Ureter (tissue), 1 donor: ENCODE measurements at places on chromosomes 7 and 10. TPM values are rescaled to one million over a fixed set of nuclear protein-coding genes. Genes with fewer than 3 reads are reported as not detected.
A peak's percentile ranks its signal among the peaks of the same experiment; 100 is the strongest.

- DNase-seq: no peak
These were observed 66.1 kb downstream of the SAMD9 start for GRCh38 chr7:93051660-93052059.

GRCh38 chr10:73910401-73910763, 550 bp upstream of the PLAU start:
- no peak for DNase-seq

DNA sequence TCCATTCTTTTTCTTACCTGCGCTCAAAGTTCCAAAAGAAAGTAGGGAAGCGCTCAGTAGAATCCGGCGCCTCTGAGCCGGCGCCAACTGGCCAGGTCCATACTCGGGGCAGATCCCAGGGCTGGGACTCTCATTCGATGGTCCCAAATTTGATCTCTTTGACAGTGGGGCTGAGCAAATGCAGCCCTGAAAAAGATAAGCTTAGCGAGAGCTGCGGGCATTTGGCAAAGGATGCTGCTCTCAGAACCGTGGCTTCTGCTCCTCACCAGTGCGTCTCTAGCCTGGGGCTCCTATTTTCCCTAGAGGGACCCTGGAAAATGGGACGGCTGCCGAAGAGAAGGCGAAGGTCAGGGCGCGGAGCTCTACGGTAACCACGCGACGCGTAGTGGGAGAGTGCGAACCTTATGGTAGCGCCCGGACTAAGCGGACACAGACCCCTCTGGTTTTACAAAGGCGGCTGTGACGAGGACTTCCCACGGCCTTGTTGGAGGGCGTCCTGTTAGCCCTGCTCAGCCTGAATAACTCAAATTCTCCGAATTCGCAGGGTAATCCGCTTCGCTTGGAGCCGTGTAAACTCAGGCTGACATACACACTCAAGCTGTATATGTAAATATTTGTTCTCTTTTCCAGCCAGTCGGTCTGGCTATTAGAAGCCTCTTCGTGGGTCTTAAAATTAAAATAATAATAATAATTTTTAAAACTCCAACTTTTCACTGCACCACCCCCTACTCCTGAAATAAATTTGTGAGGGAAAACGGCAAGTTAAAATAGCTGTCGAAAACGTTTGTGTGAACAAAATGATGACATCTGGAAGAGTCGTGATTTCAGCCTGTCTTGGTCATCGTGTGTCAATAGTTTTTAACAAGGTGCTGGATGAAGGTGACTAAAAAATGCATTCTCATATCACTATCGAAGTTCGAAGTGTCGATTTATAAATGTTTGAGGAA, 869 bp upstream of the TBX20 start:
- no peak for DNase-seq

DNA sequence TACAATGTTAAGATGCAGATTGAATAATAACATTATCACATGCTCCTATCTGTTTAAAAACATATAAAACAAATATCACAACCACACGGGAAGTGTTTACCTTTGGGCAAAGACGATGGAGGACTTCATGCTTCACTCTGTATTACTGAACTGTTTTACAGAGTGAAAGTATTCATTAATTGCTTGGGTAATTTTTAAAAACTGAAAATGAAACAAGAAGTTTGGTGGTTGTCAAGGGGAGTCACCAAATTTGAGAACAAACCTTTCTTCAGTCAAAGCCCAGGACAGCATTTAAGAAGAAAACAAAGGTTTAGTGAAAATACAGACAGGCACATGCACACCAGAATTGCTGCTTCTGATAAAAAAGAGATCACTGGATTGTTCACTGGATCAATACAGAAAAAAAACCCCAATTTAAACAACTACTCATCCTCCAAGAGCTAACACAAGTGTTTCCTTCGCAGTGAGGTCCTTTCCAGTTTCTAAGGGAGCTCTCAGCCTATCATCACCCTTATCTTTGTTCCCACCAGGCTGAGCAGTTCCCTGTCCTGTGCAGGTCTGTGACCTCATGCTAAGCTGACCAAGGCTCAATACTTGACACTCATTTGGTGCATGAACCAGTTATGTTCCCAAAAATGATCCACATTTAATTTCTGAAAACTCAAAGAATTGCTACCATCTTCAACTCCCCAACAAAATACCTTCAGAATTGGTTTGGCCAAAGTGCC, 8.8 kb downstream of the PARP12 start:
- DNase-seq: no peak

DNA sequence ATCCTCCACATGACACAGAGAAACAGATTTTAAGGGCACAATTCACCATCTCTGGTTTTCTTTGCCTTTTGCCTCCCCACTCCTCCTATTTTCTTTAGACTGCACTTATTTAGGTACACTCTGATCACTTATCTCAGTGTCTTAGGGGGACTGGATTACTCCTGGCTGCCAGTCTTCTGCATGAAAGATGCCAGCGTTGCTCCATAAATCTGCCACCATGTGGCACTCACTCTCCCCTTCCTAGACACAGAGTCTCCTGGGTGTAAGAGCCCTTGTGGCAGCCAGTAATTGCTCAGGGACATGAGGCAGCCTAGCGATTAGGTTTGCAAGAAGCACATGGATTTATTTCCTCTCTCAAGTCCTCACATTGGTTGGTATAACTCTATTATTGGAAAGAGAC, 34.5 kb upstream of the RBM20 start:
- no peak for DNase-seq

DNA sequence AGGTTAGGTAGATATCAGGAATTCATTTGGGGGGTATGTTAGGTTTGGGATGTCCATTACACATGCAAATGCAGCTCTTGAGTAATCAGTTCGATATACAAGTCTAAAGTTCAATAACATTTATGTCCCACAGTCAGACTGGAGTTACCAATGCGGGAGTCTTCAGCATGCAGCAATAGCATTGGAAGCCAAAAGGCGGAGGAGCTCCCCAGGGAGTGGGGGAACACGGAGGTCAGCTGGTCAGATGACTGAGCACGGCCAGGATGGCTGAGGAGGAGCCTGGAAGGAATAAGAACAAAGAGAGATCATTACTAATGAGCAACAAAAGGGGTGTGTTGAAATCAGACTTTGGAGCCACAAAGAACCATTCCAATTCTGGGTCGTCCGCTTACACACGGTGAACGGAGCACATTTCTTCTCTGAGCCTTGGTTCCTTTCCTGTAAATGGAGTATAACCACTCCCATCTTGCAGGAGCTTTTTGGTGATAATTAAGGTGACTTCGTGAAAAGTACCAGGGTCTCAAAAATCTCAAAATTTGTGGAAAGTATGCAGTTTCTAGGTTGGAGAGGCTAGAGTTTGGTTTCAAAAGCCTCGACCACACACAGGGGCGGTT, 478 bp upstream of the ZNF22 start:
- peak; percentile 76 for DNase-seq

DNA sequence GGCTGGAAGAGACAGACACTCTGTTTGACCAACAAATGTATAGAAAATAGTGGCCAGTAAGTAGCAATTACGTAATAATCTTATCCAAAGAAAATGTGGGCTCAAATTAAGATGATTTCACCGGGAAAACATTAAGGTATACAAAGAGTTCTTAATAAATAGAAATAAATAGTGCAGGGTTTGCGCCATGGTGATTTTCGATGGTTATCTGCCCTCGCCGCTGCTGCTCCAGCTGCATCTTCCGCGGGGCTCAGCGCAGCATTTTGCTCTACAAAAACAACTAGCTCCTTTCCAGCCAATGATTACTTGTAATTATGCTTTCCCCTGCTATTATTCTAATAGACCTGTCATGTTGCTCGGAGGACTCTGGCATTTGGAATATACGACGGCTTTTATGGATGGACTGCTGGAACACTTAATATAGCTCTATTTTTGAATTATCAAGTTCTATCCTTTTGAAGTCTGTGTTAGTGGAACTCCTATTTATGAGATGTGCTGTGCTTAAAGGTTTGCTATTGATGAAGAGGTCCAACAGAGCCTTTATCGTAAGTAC, 103.8 kb downstream of the BUB3 start:
- DNase-seq: no peak

DNA sequence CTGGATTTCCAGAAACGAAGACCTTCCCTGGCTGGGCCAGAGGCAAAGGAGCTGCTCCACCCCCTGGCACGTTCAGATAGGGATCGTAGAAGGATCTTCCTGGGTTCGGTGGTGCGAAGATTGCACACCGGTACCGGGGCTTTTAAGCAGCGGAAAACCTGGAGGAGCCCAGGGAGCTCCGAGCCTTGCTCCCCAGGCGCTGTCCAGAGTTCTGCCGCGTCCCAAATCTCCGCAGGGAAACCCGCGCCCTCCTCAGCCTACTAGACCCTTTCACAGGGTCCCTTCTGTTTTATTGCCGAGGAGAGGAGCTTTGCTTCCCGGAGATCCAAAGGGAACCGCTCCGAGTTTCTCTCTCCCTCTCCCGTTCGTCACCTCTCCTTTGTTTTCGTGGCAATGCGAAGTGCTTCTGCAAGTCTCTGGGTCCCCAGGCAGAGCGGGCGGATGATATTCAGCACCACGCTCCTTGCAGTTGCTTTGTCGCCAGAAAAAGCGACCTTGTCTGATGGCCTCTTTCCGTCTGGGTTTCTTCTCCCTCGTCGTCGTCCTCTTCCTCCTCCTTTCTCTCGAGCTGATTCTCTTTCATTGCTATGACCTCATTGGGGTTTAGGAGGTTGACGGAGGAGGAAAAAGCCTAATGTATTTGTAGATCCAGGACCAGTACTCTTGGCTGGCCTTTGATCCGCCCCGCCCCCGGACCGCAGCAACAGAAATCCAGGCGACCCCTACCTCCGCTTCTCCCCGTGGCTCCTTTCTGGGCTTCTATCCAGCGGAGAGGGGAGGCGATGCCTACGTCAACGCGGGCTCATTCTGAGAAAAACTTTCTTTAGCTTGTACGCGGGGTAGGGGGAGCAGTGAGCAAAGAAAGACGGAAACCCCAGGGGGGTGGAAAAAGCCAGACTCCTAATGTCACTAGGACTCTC, at the start of gene TMEM196:
Gene TMEM196 (minus strand): TSS at position 777 of the 920 bp plus-strand sequence. CDS start 921 bp downstream, outside the sequence.
- no peak for DNase-seq

FOXI2 gene
- 1.1 TPM for total RNA-seq

DNA sequence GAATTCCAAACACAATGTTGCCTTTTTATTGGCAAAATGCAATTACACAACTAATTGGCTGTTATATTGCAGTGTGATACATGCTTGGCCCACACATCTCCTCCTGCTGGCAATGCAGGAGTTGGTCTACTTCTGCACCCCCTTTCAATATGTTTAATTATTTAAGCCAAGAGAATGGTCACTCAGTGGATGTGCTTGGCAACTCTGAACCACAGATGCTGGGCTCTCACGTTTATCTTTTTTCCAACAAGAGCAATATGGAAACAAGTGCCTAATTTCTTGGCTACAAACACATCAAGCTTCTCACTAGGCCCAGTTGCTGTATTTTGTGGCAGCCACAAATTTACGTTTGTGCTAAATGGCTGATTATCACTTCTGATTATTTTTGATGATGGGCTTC, 1149.2 kb upstream of the CELF2 start:
- no peak for DNase-seq

COL17A1 gene
- 18.5 TPM for total RNA-seq

NPTX2 gene
- total RNA-seq: 12.5 TPM

CAV1 gene
- 127 TPM for total RNA-seq

DNA sequence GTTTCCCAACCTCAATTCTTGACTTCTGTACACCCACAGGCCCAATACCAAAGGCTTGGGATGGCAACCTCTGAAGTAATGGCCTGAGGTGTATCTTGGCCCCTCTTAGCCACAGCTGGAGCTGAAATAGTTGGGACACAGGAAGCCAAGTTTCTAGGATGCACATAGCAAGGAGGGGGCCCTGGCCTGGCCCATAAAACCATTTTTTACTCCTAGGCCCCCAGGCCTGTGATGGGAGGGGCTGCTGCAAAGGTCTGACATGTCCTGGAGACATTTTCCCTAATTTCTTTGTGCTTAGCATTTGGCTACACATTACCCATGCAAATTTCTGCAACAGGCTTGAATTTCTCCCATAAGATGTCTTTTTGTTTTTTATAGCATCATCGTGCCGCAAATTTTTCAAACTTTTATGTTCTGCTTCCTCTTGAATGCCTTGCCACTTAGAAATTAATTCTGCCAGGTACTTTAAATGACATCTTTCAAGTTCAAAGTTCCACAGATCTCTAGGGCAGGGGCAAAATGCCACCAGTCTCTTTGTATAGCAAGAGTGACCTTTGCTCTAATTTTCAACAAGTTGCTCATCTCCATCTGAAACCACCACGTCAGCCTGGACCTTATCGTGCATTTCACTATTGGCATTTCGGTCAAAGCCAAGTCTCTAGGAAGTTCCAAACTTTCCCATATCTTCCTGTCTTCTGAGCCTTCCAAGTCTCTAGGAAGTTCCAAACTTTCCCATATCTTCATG, 490.8 kb downstream of the IPMK start:
- no peak for DNase-seq

SRPK2 gene
- total RNA-seq: 54.1 TPM

DNA sequence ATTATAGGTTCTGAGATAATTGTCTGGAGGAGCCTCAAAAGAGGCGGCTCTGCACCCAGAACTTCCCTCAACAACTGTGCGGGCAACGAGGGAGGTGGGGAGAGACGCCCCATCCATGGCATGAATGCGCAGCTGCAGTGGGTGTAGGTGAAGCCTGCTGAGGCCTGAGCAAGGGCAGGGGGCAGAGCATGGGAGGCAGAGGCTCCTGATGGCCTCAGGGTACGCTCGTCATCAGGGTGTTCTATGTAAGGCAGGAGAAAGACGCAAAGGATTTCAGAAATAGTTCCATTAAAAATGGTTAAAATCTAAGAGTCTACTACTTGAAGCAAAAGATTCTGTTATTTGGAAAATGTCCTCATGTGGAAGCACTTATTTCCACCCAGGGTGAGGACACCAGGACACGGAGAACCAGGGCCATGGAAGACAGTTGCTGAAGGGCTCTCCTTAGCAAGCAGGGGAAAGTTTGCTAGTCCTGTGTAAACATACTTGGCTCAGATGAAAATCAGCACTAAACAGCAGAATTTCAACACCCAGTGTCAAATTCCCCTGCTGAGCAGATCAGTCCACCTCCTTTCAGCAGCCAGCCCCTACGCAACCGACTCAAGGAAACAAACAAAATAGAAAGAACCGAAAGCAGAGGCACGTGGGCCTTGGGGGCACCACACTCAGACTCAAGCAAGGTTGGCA, 18.9 kb downstream of the INSIG1 start:
- DNase-seq: no peak

LRRC61 gene
- 14.1 TPM for total RNA-seq

DNA sequence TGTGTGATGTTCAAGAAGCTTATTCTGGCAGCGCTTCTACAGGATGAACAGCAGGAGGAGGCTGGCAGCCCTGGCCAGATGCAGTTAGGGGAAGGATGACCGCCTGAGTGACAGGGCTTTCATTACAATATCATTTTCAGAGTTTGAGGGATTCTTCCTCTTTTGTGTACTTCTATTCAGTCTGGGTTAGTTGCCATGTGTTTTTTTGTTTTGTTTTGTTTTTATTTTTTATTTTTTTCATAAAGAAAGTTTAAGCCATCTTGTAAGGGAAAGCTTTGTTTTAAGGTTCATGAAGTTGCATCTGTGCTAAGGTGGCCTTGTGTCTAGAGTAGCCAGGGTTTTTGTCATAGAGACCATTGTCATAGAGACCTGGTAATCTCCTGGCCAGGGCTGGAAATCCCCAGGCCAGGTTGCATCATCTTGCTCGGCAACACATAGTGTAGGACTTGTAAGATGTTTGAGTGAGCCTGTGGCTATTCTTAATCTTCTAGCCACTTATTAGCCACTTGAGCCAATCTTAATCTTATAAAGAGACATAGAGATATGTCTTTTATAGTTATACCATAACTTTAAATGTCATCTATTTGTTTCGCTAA, 230.5 kb upstream of the TMEM229A start:
- no peak for DNase-seq

CCDC3 gene
- total RNA-seq: 32.4 TPM

CDHR3 gene
- 6.0 TPM for total RNA-seq
